Activated gamma-delta T cell (primary cell): ENCODE measurements at places on chromosomes 1 and 21.

GRCh38 chr1:222828939-222829338, 14.1 kb downstream of the DISP1 start:
- no peak for DNase-seq

- DNase-seq = no peak
Measured at GRCh38 chr1:21149855-21150432, 26.8 kb downstream of the EIF4G3 start.

GRCh38 chr1:74012583-74012982, 185.4 kb downstream of the LRRIQ3 start:
- DNase-seq = no peak

- no peak for DNase-seq
Measured at GRCh38 chr21:27382404-27382803, 415.5 kb upstream of the ADAMTS5 start.

- DNase-seq = no peak
Measured at GRCh38 chr1:194227161-194227560, 1040.7 kb upstream of the B3GALT2 start.

DNA sequence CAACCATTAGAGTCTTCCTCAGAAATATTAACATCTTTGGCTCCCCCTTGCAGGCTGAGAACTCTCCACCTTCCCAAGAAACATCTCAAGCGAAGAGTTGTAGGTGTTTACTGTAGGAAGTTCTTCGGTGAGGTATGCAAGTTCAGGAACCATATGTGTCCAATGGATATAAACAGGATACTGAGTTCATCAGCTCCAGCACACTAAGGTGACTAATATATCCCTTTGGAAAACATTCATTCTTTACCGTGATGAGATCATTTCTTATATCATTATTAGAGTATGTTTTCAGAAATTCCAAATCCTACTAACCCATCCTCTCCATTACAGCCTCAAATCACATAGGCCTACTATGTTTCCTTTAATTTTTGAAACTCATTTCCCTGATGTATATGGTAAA, 37.3 kb upstream of the PRMT6 start:
- no peak for DNase-seq

- DNase-seq = no peak
Measured at GRCh38 chr1:198637157-198637556, 1.7 kb upstream of the PTPRC start.

DNA sequence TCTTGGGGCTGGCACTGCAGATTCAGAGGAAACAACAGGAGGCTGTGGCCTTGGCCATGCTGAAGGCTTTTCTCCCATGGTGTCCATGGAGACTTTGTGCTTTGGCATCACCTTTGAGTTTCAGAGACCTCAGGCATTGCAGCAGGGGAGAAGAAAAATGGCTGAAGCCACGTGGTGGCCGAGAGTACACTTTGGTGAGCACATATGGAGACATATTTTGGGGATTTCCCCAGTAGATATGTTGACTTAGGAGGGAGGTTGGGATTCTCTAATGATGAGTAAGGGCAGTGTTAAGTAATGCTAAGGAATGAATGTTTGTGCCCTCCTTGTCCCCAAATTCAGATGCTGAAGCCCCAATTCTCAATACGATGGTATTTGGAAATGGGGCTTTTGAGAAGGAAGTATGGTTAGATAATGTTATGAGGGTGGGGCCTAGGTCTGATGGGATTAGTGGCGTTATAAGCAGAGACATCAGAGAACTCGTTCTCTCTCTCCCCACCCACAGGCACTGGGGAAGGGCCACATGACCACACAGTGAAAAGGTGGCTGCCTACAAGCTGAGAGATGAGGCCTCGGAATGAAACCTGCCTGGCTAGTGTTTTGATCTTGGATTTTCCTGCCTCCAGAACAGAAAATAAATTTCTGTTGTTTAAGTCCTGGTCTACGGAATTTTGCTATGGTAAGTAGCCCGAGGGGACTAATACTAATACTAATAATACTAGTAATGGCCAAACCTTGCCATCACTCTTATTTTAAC, 98.6 kb downstream of the TBX19 start:
- no peak for DNase-seq

DNA sequence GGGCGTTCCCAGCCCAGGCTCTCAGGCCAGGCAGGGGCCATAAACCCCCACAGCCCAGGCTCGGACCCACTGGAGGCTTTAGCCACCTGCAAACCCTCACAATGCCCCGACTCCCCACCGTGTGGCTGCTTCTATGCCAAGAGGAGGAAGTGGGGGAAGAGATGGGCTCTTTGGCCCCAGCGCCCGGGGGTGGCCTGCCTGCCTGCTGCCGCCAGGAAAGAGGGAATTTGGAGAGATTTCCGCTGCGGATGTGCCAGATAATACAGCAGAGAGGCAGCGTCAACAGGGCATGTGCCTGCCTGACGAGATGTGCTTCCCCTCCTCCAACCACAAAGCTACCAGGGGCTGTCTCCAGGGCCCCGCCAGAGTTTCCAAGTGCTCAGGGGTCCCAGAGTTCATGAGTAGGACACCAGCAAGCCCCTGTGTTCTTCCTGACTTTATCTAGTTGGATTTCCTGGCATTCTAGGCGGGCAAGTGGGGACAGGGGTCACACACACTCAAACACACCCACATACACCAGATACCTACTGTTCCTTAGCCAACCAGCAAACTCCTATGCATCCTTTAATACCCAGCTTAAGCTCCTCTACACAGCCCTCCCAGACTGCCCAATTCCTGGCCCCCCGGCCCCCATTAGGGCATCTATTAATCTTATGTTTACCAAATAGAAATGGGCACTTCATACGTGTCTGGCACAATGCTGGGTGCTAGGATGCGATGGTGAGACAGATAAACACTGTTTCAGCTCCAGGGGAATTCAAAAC, 14.1 kb downstream of the EPHA2 start:
- DNase-seq = no peak

GRCh38 chr1:61434276-61434675, 290.7 kb downstream of the TM2D1 start:
- no peak for DNase-seq

- no peak for DNase-seq
Measured at GRCh38 chr21:31732597-31733550, 956 bp upstream of the SCAF4 start.

GRCh38 chr1:48785869-48786268, 9.2 kb upstream of the BEND5 start:
- no peak for DNase-seq

DNA sequence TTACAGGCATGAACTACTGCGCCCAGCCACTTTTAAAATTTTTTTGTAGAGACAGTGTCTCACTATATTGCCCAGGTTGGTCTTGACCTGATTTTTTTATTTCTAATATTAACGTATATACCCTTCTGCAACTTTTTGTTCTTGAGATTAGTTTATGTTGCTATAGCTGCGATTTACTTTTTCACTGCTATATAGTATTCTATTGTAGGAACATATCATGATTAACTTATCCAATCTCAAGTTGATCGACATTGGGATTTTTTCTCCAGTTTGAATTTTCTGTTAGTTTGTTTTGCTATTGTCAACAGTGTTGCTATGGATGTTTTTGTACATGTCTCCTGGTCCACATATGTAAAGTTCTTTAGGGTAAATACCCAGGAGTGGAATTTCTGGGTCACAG, 35.4 kb downstream of the WASF2 start:
- DNase-seq = no peak

DNA sequence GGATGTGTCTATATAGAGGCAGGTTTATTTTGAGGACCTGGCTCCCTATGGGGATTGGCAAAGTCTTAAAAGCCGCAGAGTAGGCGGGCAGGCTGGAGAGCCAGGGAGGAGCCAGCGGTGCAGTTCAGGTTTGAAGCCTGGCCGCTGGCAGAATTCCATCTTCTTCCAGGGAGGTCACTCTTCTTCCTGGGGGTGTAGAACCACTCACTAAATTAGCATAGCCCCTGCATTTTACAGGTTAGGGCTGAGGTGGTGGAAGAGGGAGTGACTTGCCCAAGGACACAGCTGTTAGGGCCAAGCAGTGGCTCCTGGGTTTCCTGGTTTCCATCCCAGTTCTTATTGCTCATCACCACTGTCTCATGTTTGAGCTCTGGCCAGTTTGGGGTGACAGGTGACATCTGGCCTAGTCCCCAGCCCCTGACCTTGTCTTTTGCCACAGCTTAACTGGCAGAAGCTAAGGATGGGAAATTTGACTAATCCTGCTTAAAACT, 1.4 kb downstream of the PINK1 start:
- DNase-seq = no peak

DNA sequence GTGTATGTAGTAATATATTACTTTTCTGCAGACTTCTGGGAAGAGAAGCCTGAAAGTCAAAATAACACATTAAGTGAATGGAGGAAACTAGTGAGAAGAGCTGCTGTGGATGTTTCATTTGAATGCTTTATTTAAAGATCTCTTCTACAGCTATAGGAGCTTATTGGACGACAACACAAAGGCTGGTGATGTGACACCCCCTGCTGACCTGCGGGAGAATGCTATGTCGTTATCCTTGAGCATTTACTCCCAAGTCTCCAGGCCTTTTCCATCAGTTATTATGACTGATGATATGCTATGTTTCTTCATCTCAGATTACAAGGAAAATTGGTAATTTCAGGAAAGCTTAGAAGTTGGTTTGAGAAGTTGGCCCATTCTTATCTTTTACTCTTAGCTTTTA, 22.3 kb upstream of the PLA2G4A start:
- no peak for DNase-seq
